ENCODE measurements at places on chromosomes 4 and X. TPM values are rescaled to one million over a fixed set of nuclear protein-coding genes. Genes with fewer than 3 reads are reported as not detected.

The TECRL gene
- total RNA-seq = not detected

DNA sequence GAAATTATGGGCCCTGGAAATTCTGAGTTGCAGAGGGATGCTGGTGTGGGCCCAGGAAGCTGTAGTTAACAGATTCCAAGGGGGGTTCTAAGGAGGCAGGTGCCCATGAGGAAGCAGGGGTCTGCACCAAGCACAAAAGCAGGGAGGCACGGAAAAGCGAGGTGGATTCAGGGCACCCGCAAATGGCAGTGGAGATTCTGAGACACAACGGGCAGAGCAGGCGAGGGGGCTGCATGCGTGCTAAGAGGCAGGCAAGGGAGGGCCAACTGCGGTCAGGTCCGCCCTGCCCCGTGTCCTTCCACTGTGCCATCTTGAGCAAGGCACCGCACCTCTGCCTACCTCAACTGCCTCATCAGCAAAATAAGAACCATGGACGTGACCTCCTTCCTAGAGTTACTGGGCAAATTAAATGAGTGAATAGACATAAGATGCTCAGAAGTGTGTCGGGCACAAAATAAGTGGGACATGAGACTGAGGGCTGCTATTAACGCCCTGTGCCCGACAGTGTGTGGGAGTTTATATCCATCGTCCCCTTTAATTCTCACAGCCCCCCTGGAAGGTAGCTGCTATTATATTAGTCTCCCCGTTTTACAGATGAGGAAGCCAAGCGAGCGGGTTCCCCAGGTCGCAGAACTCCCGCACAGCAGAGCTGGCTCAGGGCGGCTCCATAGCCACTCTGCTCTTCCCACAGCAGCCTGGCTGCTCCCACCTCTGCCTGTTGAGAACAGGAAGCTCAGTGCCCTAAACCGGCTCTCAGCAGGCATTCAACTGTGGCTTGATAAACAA is 67.6 kb downstream of the PPP2R2C start:
- H3K27me3 ChIP-seq = peaks cover 70% of the 10 kb centered on the region
- no peak for DNase-seq
- H3K27ac ChIP-seq = no peak overlapping the region
- H3K4me1 ChIP-seq = peaks cover 10% of the 10 kb centered on the region
- H3K4me3 ChIP-seq = no peak overlapping the region

DNA sequence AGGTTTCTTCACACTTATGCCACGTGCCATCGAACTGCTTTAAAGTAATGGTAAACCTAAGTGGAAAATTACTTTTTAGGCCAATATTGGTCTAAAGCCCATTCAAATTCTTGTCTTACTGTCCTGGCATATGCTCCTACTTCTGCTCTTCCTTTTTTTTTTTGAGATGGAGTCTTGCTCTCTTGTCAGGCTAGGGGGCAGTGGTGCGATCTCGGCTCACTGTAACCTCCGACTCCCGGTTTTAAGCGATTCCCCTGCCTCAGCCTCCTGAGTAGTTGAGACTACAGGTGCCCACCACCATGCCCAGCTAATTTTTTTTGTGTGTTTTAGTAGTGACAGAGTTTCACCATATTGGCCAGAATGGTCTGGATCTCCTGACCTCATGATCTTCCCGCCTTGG is 129.0 kb upstream of the TECRL start:
- H3K36me3 ChIP-seq = no peaks in the 10 kb centered on the region
- no peak for DNase-seq
- no peaks in the 10 kb centered on the region for H3K27me3 ChIP-seq

The FGFR3 gene
- 61.6 TPM for total RNA-seq

DNA sequence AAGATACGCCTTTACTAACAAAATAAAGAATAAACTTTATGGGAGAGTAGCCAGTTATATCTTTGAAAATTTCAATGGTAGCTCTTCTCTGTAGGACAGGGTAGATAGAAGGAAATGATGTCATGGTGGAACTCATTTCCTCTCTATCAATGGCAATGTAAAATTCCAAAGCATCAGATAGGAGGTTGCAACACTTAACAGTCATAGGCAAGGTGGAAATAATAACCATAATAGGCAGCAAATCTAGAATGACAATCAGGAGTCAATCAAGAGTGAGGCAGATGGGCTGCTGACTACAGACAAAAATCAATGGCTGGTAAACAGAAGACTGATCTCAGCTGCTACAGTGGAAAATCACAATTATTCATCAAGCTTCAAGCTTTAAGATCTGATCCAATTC is 53.9 kb upstream of the TET2 start:
- no peaks in the 10 kb centered on the region for H3K36me3 ChIP-seq
- DNase-seq = no peak
- H3K4me1 ChIP-seq = no peaks in the 10 kb centered on the region

GRCh38 chr4:19227701-19228100 is 1024.0 kb upstream of the SLIT2 start:
- H3K36me3 ChIP-seq = no peaks in the 10 kb centered on the region
- DNase-seq = no peak
- no peaks in the 10 kb centered on the region for H3K27me3 ChIP-seq
- H3K4me3 ChIP-seq = no peak overlapping the region

The MSANTD1 gene
- not detected for total RNA-seq

DNA sequence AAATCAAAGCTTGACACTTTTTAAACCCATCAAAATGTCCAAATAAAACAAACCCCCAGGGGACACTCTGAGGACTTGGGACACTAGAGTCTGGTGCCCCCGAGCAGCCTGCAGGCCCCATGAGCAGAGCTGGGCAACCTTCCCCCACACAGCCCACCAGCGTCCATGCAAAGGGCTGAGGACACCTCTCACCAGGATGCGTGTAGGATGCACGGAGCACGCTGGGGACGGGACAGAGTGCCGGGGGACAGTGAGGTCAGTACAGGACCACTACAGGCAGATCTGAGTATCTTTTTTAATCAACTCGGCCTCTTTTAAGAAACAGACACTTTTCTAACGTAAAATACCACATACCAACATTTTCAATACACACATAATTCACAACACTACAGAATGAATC is 6.9 kb downstream of the GAK start:
- DNase-seq = no peak
- peaks cover 22% of the 10 kb centered on the region for H3K36me3 ChIP-seq
- no peak overlapping the region for H3K27ac ChIP-seq
- H3K4me1 ChIP-seq = peaks cover 45% of the 10 kb centered on the region

DNA sequence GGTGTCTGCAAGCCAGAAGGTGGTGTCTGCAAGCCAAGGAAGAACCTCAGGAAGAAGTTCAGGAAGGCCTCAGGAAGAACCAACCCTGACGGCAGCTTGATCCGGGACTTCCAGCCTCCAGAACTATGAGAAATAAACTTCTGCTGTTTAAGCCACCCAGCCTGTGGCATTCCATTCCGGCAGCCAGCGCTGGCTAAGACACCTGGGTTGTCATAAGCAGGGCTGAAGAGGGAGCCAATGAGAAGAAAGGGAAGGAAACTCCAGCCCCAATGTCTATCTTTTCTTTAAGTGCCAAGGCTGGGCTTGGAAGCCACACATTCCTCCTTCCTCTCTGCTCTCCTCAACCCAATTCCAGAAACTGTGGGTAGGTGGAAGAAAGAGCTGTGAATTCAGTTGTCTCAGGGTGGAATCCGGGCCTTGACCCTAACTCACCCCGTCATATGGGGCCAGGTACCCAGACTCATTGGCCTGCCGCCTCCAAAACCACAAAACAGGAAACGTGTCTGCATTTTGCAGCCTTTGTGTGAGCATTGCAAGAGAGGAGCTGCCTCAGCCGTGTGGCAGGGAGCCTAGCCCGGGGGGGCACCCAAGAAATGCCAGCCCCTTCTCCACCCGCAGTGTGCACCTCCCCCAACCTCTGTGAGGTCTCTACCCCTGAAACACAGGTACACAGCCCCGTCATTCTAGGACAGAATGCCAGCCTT is 26.8 kb downstream of the CRMP1 start:
- no peak overlapping the region for H3K27ac ChIP-seq
- H3K27me3 ChIP-seq = peaks cover 42% of the 10 kb centered on the region
- DNase-seq = no peak

DNA sequence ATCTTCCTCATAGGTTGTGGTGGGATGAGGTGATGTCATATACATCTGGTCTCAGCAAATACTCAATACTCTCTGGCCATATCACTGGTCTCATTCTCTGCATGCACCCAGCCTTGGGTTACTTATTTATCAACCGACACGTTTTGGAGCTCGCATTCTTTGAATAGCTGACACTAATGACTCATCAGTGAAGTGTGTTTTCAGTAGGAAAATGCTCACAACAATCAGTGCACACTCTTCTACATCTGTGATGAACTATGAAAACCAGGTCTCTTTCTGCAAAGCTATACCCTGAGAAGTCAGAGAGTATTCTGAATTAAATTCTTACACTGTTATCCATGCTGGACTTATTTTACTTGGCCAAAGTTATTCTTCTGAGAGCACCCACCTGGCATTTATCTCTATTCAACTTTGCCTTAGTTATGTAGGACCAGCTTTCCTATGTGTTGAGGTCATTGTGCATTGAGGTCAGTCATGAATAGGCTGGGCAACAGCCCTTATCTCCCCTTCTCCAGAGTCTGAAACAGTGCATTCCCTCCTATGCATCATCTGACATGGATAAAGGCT is 58.7 kb upstream of the DHX15 start:
- no peaks in the 10 kb centered on the region for H3K27me3 ChIP-seq
- peaks cover 12% of the 10 kb centered on the region for H3K4me1 ChIP-seq
- no peak overlapping the region for H3K27ac ChIP-seq
- H3K36me3 ChIP-seq = no peaks in the 10 kb centered on the region

The HPGD gene
- total RNA-seq = 13.6 TPM

- no peaks in the 10 kb centered on the region for H3K36me3 ChIP-seq
- H3K4me1 ChIP-seq = peaks cover 90% of the 10 kb centered on the region
- H3K4me3 ChIP-seq = no peak overlapping the region
- DNase-seq = no peak
- H3K27me3 ChIP-seq = no peaks in the 10 kb centered on the region
These were observed 19.7 kb downstream of the FNIP2 start for GRCh38 chr4:158788516-158788915.

All from stomach (tissue), 19 donors.